ENCODE measurements at places on chromosomes 2 and 18.

GRCh38 chr2:218485986-218486667 is 67.2 kb downstream of the VIL1 start:
- DNase-seq = no peak
- no peaks in the 10 kb centered on the region for H3K27me3 ChIP-seq
- no peak overlapping the region for H3K27ac ChIP-seq
- no peak overlapping the region for H3K4me3 ChIP-seq
- H3K36me3 ChIP-seq = peaks cover 9% of the 10 kb centered on the region
- no peaks in the 10 kb centered on the region for H3K4me1 ChIP-seq

GRCh38 chr2:233307565-233307964 is at the start of gene SAG:
TSS of gene SAG (plus strand) at chr2:233307816. CDS start at chr2:233309190, 1,374 bp downstream.
- H3K4me1 ChIP-seq = no peaks in the 10 kb centered on the region
- no peak within 1 kb of the TSS for H3K4me3 ChIP-seq
- peak; percentile 10 for DNase-seq

GRCh38 chr2:239293775-239294430 is 106.9 kb downstream of the HDAC4 start:
- DNase-seq = no peak
- H3K27ac ChIP-seq = no peak overlapping the region
- peaks cover 47% of the 10 kb centered on the region for H3K4me1 ChIP-seq
- no peak overlapping the region for H3K4me3 ChIP-seq

- H3K27ac ChIP-seq = no peak overlapping the region
- no peaks in the 10 kb centered on the region for H3K36me3 ChIP-seq
- no peaks in the 10 kb centered on the region for H3K4me1 ChIP-seq
- H3K27me3 ChIP-seq = peaks cover 13% of the 10 kb centered on the region
- H3K4me3 ChIP-seq = no peak overlapping the region
These were observed 69.4 kb downstream of the LOXHD1 start for GRCh38 chr18:46587600-46587999.

DNA sequence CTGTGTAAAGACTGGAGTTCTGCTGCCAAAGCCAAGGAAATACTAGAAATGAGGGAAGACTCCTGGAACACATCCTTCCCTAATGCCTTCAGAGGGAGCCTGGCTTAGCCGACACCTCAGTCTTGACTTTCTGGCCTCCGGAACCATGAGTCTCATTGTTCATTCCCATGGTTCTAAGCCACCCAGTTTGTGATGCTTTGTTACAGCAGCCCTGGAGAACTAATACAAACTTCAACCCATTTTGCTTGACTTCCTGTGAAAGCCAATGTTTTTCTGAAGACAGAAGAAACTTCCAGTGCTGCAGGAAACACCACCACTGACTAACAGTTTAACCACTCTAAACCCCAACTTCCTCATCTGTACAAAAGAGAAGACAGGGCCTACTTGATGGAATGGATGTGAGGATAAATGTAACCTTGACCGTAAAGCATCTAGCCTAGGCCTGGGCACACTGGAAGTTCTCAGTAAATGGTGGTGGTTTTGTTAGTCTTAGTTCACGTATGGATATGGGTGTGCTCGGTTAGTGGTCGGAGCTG is 85.9 kb upstream of the RFX8 start:
- H3K27me3 ChIP-seq = peaks cover 7% of the 10 kb centered on the region
- no peak overlapping the region for H3K4me3 ChIP-seq
- no peaks in the 10 kb centered on the region for H3K36me3 ChIP-seq
- no peak overlapping the region for H3K27ac ChIP-seq
- DNase-seq = no peak
- H3K4me1 ChIP-seq = no peaks in the 10 kb centered on the region

DNA sequence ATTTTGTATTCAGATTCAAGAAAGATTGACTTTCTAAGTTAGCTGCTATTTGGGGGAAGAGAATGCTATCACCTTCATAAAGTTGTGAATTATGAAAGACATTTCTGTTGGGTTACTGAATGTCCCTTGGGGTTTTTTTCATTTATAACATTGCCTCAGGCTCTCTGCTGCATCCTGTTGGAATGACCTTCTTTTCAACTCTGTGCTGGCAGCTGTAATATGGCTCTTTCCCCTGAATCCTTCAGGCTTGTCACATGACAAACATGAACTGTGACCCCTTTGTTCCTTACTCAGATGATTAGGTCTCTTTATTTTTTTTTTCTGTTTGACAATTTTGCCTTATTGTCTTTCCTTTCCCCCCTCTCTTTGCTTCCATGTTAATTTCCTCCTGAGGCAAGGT is 159.8 kb downstream of the TAF4B start:
- no peak overlapping the region for H3K4me3 ChIP-seq
- DNase-seq = peak; percentile 36
- H3K4me1 ChIP-seq = no peaks in the 10 kb centered on the region
- no peaks in the 10 kb centered on the region for H3K27me3 ChIP-seq
- no peak overlapping the region for H3K27ac ChIP-seq

GRCh38 chr2:99181624-99182000 is 628 bp downstream of the MRPL30 start:
- no peaks in the 10 kb centered on the region for H3K36me3 ChIP-seq
- peak overlapping the region; percentile 82 for H3K4me3 ChIP-seq
- peak overlapping the region; percentile 94 for H3K27ac ChIP-seq
- peaks cover 4% of the 10 kb centered on the region for H3K4me1 ChIP-seq
- no peak for DNase-seq
